ENCODE measurements at places on chromosomes 11 and 22.
A peak's percentile ranks its signal among the peaks of the same experiment; 100 is the strongest.

DNA sequence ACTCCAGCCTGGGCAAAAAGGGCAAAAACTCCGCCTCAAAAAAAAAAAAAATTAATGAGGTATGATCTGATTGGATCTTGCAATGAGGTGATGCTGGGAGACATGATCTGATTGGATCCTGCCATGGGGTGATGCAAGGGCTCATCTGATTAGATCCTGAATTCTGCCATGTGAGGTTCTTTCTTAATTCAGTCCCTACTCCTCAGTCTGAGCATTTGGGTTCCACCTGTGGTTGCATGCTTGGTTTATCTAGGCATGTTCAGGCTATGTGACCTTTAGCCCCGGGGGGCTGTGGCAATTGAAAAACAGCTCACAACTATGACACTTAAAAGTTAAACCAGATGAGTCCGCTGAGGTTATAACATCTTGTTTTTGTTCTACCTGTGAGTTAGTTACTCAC, 4.8 kb upstream of the TRIM6 start:
- no peak for DNase-seq

- DNase-seq, result no peak
Observed at GRCh38 chr11:117984476-117984875, 1.7 kb upstream of the IL10RA start.

- DNase-seq, result no peak
Observed at GRCh38 chr11:82636615-82637014, 97.0 kb downstream of the FAM181B start.

GRCh38 chr11:33651990-33652389, 48.6 kb downstream of the C11orf91 start:
- no peak for DNase-seq

GRCh38 chr11:118434553-118435289, 1.6 kb upstream of the KMT2A start:
- peak; percentile 28 for DNase-seq

Measured in NCI-H446 treated with DMSO at 0.1 percent for 48 hours (cell line).